ENCODE measurements at places on chromosomes 4 and X. TPM values are rescaled to one million over a fixed set of nuclear protein-coding genes. Genes with fewer than 3 reads are reported as not detected.

CC2D2A gene
- 25.9 TPM for total RNA-seq

NFXL1 gene
- 5.6 TPM for total RNA-seq

MAGEA2 gene
- total RNA-seq: not detected

AR gene
- total RNA-seq: 2.7 TPM

RAB40AL gene
- total RNA-seq: not detected

DOK7 gene
- total RNA-seq: not detected

CXCL13 gene
- total RNA-seq: not detected
